ENCODE measurements at places on chromosomes 13 and 19. TPM values are rescaled to one million over a fixed set of nuclear protein-coding genes. Genes with fewer than 3 reads are reported as not detected.
A peak's percentile ranks its signal among the peaks of the same experiment; 100 is the strongest.

GRCh38 chr19:49937750-49938381 lies 8.6 kb upstream of the NUP62 start:
- peak; percentile 32 for DNase-seq

NLRP7 gene
- total RNA-seq = 0.13 TPM

DNA sequence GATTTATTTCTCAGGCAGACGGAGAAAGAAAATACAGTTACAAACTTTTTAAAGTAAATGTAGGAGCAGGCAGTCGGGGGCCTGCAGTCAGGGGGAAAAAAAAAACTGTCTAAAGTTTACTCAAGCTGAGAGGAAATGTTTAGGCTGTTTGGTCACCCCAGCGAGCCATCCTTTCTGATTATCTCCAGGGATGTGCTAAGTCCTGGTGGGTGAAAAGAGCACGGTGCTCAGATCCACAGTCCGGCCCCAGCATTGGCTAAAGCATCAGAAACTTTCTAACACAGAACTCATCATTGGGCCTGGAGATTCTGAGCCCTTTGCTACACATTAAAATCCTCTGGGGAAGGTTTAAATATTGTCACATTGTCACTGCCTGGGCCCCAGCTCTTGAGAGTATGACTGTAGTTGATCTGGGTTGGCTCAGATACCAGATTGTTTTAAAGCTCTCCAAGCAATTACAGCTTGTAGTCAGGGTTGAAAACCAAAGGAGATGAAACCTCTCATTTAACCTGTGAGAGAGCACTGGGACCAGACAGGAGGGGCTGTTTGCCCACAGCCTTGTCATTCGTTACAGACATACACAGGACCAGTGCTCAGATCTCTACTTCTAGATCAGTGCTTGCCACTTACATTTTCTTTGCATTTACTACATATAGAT lies 131.1 kb upstream of the HTR2A start:
- DNase-seq = no peak

GRCh38 chr13:67493835-67494234 lies 263.7 kb upstream of the PCDH9 start:
- no peak for DNase-seq

DNA sequence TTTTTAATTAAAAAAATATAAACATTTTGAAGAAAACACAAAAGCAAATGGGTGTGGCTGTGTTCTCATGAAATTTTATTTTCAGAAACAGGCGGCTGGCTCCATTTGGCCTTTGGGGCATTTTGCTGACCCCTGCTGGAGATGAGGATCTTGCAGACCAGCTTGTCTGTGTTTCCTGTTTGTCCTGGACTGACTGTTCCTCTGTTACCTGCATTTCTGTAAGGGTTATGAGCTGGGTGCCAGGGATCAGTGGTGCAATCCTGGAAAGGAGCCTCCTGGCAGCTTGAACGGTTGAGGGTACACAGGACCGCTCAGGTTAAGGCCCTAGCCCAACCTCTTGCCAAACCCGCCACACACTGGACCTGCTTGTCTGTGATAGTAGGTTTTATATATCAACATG lies 49.9 kb downstream of the ZNF787 start:
- no peak for DNase-seq

KLHL1 gene
- total RNA-seq = not detected

DNA sequence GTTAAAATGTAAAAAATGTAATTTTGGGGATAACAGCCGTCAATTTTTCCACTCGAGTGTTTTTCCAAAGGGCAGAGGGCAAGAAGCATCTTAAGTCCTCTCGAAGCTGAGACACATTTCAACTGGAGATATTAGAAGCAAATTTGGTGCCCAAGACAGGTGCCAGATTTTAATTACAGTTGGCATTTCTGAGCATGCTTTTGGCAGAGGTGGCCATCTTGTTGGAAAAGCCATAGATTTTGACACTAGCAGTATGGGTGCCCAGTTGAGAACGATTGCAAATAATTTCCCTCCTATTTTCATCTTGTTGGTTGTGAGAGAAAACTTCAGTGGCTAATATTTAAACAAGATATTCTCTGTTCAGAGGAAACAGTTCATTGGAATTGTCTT lies 146.3 kb downstream of the TM9SF2 start:
- no peak for DNase-seq

DNA sequence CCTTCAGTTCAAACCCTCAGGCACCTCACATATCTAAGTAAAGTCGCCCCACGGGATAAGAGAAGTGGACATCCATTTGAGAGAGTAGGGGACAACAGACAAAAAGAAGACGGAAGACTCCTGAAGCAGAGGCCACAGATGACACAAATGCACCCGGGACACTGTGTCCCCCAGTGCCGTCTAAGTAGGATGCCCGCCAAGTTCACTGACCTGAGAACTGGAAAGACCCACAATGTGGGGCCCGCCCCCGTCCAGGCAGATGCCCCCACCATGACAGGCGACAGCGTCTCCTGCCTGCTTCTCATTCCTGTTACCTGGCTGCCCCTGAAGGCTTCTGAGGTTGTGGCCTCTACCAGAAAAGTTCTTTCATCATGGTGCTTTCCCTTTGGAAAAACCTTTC lies 16.9 kb downstream of the ANKRD27 start:
- no peak for DNase-seq

ZNF253 gene
- 2.1 TPM for total RNA-seq

- peak; percentile 3 for DNase-seq
Measured at GRCh38 chr13:85170372-85170771, 628.8 kb downstream of the SLITRK6 start.

ZNF382 gene
- 4.2 TPM for total RNA-seq

DNA sequence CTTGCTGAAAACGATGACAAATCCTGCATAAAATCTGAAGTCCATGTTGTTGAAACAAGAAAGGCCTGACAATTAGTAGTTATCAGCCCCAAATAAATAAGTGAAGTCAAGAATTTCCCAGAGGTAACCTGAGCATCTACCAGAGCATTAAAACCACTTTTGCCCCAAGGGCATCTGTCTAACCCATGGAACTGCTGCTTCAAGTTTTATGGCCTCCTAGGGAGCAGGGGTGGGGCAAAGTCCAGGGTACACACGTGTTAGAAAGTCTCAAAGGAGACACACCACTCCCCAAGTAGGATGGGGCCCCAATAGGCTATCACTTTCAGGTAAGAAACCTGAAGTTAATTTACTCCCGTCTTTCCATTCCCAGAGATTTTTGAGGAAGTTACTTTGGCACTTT lies 81.1 kb downstream of the CACNA1A start:
- DNase-seq = no peak

GRCh38 chr19:50551715-50552187 lies 16.5 kb downstream of the LRRC4B start:
- no peak for DNase-seq

B3GNT8 gene
- 14.3 TPM for total RNA-seq

GRCh38 chr19:39474139-39474620 lies 6.5 kb upstream of the TIMM50 start:
- no peak for DNase-seq

N4BP2L2 gene
- total RNA-seq = 76.6 TPM

GRCh38 chr19:33515921-33516320 lies 5.7 kb downstream of the PEPD start:
- DNase-seq = no peak

DYRK1B gene
- 5.8 TPM for total RNA-seq

GRCh38 chr19:55113570-55114039 lies 3.8 kb downstream of the PPP1R12C start:
- no peak for DNase-seq

All from bronchial epithelial cell (primary cell).